Astrocyte of the cerebellum (primary cell): ENCODE measurements at places on chromosomes 12 and 14.

DNA sequence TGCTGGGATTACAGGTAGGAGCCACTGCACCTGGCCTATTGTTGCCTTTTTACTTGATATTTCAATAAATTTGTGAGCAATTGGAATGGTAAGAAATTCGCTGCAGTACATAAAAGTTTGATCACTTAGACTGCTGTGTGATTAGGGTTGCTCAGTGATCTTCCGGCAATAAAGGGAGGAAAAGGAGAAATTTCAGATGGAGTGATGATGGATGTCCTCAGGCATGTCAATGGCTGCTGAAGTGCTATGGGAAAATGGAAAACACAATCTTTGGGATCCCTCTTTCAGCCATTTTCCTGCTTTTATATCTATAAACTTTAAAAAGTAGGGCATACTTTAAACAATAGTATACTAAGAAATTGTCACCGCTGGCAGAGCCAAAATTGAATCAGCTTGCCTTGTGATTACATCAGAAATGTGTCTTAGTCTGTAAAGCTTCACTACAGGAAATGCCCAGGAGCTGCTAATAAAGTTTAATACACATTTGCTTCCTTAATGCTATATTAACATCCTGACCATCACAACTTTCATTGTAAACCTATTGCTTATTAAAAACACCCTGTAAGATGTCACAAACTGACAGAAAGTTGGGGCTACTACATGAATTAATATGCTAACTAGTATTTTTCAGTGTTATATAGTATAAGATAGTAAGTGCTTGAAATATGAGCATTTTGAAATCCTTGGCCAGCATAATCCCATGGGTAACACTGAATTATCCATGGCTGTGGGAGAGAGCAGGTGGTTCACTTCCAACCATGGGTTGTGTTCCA lies 13.7 kb upstream of the FBXL14 start:
- no peak for DNase-seq

GRCh38 chr12:99020871-99021270 lies 375.8 kb downstream of the APAF1 start:
- no peak for DNase-seq

DNA sequence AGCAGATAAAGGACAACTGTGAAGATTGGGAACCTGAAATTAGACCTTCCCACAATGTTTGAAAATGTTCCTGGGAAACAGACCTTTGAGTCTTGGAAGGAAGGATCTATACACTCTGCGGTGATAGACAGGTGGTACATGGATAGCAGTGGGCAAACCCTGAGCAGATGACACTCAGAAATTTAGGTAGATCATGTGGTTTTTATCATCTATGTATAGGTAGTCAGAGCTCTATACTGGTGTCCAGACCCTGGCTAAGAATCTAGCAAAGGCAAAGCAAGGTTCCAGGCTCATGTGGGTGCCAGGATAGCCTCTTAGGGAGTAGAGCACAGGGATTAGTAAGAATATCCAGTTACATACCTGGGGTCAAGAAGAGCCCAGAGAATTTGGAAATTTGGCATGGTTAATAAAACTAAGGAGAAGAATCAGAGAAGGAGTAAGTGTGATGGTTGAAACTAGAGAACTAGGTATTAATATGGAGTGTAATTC lies 331.2 kb upstream of the FBXO33 start:
- DNase-seq = no peak

GRCh38 chr12:131720921-131721320 lies 10.0 kb downstream of the SFSWAP start:
- DNase-seq = no peak

- DNase-seq = no peak
Measured at GRCh38 chr14:70771781-70772212, 37.5 kb downstream of the MAP3K9 start.

DNA sequence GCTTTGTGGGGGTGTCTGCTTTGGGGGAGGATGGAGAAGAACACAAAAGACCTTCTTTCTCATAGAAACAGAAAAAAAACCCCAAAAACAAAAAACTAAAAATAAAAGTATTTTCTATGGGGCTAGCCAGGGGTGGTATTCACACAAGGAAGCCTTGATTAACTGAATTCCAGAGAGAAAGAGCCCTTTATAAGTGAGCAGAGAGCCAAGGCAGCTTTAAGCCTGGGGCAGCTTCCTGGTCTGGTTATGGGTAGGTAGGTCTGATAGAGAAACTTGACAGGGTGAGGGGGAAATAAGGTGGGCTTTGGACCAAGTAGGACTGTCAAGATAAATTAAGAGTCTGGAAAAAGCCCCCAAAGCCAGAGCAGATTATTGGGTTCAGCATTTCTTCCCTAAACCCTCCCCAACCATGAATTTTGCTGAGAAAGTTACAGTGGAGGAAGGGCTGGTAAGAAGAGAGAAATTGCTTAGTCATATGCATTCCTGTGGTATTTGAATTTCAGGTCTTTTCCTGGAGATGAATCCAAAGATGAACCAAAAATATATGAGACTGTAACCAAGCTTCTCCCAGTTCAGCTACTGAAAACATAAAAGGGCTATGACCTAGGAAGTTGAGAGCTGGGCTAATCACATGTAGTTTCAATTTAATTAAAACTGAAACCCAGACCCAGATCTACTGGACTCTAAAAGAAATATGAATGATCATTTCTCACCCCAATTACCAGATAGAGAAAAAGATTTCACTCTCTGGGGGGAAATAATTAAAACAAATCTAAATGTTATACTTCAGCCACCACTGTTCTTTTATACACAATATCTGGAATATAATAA lies 144.8 kb downstream of the TBC1D30 start:
- peak; percentile 12 for DNase-seq

- no peak for DNase-seq
Measured at GRCh38 chr12:805022-805632, 52.7 kb downstream of the WNK1 start.

DNA sequence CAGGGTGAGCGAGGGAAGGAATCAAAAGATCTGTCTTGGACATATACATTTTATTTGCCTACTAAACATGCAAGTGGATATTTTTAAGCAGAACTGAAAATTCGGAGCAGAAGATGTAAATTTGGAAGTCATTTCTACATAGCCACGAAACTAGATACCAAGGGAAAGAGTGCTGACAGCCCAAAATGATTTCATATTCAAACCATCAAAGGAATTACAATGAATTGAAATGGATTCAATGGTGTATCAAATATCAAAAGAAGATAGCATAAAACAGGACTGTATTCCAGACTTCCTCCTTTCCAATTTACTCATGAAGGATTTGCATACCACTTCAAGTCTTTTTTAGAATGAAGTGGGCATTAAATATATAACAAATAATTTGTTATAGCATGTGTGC lies 313.5 kb upstream of the KITLG start:
- no peak for DNase-seq

- DNase-seq = no peak
Measured at GRCh38 chr14:36424478-36425102, 95.4 kb downstream of the NKX2-1 start.

DNA sequence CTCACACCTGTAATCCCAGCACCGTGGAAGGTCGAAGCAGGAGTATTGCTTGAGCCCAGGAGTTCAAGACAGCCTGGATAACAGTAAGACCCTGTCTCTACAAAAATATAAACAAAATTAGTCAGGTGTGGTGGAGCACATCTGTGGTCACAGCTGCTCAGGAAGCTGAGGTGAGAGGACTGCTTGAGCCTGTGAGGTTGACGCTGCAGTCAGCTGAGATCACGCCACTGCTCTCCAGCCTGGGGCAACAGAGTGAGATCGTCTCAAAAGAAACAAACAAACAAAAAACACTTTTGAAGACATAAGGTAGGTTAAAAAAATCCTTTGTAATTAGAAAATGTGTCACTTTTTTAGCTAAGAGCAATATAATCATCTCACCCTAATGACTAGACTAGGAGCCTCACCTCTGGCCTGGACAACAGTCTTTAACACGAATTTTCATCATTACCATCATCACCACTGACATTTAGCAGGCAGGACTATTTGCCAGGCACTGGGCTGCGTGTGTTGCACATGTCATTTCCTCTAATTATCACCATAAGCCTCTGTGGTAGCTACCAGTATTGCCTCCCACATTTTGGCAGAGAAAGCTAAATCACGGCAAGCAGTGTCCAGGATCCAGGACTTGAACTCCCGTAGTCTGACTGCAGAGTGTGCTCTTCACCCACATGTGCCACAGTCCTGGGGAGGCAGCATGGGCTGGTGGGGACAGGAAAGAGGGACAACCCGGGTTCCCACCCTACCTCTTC lies 4.6 kb upstream of the SYCP3 start:
- no peak for DNase-seq

DNA sequence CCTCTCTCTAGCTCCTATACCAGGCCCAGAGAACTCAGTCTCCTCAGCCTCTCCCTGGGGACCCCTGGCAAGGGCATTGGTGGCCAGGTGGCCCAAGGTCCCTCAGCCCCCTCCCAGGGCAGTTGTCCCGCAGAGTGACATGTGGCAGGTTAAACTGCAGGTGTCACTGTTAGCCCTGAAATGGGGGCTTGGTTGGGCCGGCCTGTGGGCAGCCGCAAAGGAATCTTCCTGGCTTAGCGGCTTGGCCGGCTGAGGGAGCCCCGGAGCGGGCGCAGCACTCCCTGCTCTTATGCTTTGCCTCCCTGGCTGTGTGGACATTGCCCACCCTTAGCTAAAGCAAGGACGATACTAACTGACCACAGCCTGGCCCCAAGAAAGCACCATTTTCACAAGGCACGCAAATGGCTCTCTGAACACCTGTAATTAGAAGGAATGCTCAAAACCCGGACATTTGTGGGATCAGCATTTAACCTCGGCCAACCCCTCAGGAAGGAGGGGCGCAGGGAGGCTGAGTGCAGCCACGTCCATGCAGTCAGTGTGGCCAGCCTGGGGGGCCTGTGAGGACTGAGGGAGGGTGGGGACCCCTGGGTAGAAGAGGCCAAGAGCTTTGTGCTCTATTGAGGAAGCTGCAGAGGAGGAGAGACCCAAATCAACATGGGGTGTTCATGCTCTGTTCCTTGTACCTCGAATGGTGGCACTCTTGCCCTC lies 82.2 kb downstream of the PAPOLA start:
- peak; percentile 9 for DNase-seq
